Tongue (tissue), 3 donors: ENCODE measurements at places on chromosomes 4 and X.

GRCh38 chr4:80173401-80173800 is 23.9 kb upstream of the PRDM8 start:
- DNase-seq: no peak

DNA sequence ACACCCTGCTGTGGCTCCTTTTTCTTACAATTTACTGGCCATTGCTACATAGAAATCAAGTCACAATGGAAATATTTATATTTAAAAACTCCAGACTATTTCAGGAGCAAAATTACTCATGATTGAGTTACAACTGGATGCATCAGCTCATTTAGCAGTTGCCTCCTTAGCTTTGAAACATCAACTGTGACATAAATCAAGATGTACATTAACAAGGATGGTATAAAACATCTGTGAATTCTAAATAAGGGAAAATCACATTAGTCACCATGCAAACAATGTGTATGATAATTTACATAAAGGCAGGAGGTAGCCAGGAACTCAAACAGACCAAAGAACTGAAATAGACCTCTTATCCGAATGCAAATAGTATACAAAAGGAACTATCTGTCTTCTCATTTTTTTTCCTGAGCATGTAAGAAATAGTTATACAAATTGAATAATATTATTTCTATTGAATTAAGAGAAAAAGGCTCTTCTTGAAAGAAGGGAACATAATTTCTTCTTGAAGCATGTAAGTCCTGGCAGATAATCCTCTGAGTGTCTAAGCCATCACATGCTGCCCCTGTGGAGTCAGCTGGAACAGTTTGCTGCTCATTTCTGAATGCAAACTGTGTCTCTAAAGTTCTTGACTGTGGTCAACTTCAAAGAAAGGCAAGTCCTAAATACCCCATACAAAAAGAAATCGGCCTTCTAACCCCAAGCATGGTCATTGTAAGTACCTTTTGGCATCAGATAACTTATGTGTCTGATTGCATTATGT is 151.2 kb downstream of the NAA11 start:
- no peak for DNase-seq

GRCh38 chr4:142326181-142326580 is 519.9 kb downstream of the INPP4B start:
- no peak for DNase-seq

DNA sequence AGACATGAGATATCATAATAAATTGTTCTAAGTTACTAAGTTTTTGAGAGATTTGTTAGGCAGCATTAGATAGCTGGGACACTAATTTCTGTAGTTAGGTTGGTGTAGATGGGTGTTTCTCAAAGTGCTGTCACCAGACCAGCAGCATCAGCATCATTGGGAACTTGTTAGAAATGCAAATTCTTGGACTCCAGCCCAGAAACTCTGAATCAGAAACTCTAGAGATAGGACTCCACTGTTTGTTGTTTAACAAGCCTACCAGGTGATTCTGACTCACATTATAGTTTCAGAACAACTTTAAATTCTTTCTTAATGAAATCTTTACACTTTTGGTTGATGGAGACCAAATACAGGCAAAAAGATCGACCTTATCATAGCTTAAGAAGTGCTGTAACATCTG is 173.7 kb downstream of the PABPC4L start:
- DNase-seq: no peak

GRCh38 chr4:11824566-11824965 is 395.9 kb upstream of the HS3ST1 start:
- DNase-seq: no peak

- DNase-seq: no peak
Measured at GRCh38 chrX:31209005-31209628, 137.3 kb upstream of the FTHL17 start.

GRCh38 chrX:17413228-17413627 is 38.2 kb downstream of the NHS start:
- DNase-seq: no peak

GRCh38 chr4:16846540-16847117 is 51.8 kb downstream of the LDB2 start:
- no peak for DNase-seq

GRCh38 chr4:38514465-38515146 is 149.4 kb upstream of the KLF3 start:
- DNase-seq: no peak

DNA sequence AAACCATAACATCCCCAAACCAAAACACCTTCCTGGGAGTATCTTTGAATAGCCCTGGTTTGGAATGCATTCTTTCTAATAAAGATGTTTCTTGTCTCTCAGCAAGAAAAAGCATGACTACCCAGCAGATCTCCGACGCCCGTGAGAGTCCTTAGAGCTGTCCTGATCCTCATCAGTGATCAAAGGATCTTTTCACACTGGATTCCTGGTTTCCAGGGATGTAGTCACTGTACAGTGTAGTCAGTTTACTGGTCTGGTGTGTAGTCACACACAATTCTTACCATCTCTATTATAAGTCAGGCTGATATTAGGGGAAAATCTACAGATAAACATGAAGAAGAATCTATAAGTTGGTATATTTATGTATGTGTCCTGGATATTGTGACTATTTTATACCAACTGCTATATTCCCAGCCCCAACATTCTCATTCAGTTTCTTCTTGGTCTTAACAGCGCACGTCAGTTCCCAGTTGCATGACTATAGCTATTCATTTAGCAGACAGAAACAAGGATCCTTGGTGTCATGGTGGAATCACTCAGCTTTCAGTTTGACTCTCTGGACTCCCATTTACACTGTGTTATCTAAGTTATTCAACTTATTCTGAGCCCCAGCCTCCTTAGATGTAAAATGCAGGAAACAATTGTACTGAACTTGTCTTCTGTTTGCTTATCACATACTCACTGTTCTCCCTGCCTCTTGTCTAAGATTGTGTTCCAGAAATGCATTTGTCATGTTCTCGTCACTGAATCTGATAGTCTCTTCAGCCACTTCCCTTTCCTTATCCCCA is 68.3 kb downstream of the SLIT2 start:
- no peak for DNase-seq

DNA sequence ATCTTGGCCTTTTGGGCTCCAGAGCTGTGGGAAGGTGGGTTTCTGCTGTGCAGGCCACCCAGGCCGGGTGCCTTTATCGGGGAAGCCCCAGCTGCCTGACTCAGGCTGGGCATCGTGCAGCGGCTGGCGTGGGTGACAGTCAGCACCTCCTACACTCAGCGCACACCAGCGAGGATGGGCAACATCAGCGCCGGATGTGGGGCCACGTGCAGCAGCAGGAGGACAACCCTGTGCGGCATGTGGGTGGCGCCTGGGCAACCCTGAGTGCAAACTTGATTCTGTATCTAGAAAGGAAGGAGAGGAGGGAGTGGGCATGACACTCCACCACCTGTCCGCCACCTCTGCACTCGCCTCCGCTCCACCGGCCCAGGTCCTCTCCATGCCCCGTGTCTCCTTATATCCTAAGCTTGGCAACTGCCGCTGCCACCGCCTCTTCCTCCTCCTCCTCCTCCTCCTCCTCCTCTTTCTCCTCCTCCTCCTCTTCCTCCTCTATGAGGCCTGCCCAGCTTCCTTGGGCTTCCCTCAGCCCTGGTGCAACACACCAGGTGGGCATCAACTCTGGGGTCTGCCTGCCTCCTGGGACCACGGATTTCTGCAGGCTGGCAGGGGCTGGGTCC is 107.4 kb upstream of the AFAP1 start:
- no peak for DNase-seq

GRCh38 chr4:25368315-25368714 is 8.7 kb upstream of the ANAPC4 start:
- DNase-seq: no peak
